ENCODE measurements at places on chromosomes 7 and 10.

DNA sequence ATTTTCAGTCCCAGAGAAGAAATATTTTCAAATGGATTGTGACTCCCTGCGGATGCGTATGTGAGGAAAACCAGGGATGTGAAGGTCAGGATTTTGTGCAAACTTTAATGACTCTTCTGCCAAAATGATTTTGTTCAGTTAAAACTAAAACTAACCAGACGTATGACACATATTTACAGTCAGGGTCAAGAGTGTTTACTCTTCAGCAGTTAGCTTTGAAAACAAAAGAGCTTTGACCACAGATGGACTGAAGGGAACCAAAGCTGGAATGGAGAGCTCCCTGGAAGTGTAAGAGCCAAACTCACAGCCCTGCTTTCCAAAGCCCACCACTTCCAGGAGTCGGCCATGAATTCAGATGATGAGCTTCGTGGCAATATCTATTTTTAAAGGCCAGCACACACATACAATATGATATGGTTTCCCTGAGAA is 15.5 kb downstream of the SVIL start:
- no peak for DNase-seq

- DNase-seq: no peak
Observed at GRCh38 chr7:83599131-83599530, 49.8 kb downstream of the SEMA3E start.

DNA sequence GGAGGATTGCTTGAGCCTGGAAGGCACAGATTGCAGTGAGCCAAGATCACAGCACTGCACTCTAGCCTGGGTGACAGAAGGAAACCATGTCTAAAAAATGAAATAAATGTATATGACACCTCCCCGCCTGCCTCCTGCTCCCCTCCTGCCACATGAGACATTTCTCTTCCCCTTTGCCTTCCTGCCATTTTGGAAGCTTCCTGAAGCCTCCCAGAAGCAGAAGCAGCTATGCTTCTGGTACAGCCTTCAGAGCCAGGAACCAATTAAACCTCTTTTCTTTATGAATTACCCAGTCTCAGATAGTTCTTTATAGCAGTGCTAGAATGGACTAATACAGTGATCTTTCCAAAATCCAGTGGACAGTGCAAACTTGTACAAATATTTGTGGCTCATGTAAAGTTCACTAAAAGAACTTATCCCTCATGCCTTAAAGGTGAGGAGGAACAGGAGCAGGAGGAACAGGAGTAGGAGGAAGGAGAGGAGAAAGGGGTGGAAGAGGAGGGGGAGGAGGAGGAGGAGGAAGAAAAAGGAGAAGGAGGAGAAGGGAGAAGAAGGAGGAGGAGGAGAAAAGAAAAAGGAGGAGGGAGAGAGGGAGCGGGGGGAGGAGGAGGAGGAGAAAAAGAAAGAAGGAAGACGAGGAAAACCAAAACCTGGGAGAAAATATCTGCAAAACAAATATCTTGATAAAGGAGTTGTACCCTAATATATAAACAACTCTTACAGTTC is 2.8 kb upstream of the ABI1 start:
- no peak for DNase-seq

DNA sequence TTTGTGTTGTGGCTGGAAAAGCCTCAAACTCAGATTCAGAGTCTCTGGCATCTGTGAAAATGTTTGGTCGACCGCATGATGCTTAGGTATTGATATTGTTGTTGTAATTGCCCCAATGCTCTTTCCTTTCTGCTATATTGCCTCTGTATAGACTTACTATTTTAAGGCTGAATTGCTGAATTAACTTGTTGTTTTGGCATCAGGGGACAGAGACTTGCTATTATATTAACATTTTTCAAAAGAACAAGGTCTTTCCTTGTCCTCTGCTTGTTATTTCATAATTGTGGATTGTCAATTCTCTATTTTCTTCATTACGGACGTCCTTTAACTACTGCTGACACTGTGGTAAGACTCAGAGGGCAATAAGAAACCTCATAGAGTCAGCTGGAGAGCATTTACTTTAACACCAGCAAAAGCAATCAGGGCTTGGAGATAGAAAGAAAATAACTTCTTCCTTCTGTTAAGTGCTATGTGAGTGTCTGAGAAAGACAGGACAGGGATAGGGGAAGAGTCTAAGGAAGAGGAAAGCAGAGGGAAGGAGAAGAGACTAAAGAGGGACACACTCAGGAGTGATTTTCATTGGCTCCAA is 17.6 kb downstream of the CPED1 start:
- no peak for DNase-seq

DNA sequence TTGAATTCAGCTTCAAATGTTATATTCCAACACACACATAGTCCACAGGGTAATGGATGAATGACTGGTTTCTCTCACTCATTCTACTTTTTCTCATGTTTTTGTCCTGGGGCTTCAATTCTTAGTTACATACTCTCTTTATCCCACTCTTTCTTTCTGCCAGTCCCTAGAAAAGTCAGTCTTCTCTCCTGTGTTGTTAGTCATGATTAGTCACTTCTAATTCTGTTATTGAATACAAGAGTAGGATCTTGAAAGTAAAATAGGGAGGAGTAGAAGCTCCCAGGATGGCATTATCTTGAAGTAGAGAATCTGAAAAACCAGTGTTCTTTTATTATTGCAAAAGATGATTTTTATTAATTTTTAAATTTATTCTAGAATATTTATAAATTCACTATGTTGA is 45.5 kb upstream of the CALCR start:
- DNase-seq: no peak

DNA sequence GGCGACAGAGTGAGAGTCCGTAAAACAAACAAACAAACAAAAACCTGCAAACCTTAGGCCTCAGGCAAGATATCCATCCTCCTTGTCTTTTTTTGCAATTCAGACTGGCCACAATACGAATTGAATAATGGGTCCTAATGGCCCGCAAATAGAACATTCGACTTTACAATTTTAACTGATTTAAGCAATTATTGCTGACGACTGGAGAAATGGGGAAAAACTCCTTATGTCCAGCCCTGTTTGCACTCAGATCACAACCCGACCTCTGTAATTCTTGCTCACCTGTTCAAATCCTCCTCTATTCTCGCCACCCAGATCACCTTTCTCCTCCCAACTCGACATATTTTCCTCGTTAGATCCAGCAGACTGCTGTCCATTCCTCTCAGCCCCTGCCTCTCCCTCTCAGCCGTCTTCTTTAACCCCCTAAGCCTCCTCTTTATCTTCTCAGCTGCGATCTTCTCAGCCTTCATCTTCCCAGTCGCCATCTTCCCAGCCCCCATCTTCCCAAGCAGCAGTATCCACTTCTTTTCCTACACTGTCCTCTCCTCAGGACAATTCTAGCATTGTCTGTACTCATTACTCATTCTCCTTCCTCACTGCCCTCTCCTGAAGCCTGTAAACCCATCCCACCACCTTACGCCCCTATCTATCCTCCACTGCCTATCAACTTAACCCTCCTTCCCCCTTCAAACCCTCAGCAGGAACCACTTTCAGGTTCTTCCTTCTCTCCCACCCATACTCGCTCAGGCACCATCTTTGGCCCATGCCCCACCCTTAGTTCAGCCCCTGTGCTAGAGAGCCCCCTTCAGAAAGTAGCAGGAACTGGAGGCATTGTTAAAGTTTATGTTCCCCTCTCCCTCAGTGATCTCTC is 61.8 kb downstream of the LRRC17 start:
- DNase-seq: no peak

DNA sequence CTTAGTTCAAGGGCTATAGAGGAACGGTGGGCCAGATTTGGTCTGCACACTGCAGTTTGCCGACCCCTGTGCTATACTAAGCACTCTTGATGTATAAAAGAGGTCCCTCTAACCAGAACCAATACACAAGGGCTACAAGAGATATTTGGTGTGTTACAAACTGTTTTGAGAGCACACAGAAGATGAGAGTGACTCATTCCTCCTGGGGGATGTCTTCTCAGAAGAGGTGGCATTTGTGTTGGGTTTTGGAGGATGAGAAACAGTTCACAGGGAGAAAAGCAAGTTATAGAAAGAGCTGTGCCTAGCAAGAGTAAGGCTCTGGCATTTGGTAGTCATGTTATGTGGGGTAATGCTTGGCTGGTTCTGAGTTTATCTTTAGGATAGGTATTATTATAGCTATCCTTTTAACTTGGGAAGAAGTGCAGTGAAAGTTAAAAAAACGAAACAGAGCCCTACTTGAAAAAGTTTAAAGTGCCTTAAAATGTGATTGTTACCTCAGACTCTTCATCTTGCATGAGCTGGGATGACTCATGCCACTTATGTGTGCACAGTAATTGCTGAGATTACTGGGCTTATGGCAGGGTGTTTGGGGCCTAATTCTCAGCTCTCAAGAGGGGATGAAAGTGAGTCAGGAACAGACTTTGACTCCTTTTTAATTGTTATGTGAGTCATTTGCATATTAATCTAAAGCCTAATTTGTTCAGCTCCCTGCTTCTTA is 160.4 kb downstream of the KIF20B start:
- no peak for DNase-seq

- DNase-seq: no peak
Observed at GRCh38 chr10:77293347-77293746, 344.3 kb downstream of the KCNMA1 start.

Data from neuronal stem cell (in vitro differentiated cells).